BJ (cell line): ENCODE measurements at places on chromosomes 7 and 10.

DNA sequence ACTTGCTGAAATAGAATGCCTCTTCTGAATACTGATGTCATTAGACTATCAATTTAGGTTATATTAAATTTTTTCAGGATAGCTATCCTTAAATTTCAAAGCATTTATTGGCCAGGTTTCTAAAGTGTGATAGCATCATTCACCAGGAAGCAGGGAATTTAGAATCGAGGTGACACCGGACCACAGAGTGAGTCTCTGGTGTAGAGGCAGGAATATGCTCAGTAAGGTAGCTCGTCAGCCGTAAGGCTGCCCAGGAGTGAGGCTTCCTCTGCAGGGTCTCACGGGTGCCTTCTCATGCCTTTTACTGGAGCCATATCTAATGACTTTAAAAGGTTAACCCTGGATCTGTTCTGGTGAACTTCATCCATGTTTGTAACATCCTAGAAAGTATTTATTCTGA is 170.8 kb upstream of the KLF14 start:
- DNase-seq, result no peak

DNA sequence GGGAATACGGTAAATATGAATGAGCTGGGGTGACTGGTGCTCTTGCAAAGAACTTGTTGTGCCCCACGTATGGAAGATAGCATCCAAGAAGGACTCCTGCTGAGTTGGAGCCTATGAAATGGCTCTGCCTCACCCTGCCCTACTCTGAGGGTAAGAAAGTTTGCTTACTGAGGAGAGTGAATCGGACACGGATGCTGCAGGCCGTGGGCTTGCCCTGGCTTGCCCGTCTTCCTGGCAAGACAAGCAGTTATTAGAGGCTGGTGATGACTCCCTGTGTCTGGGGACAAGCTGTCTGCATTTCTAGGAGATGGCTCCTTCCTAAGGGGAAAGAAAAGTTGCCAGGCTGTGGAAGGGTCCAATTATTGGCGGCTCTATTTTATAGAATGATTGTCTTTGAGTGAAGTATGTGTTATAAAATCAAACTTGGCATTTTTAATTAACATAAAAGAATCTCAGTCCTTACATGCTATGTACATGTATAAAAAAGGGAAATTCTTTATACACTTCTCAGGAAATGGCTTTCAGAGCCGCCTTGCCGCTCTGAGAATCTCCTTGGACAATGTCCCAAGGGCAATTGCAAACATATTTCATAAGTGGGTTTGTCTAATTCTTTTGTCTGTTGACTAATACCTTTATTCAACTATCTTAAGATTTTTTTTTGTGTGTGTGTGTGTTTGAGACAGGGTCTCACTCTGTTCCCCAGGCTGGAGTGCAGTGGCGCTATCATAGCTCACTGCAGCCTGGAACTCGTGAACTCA is 64.6 kb downstream of the CYP26A1 start:
- DNase-seq, result peak; percentile 14

DNA sequence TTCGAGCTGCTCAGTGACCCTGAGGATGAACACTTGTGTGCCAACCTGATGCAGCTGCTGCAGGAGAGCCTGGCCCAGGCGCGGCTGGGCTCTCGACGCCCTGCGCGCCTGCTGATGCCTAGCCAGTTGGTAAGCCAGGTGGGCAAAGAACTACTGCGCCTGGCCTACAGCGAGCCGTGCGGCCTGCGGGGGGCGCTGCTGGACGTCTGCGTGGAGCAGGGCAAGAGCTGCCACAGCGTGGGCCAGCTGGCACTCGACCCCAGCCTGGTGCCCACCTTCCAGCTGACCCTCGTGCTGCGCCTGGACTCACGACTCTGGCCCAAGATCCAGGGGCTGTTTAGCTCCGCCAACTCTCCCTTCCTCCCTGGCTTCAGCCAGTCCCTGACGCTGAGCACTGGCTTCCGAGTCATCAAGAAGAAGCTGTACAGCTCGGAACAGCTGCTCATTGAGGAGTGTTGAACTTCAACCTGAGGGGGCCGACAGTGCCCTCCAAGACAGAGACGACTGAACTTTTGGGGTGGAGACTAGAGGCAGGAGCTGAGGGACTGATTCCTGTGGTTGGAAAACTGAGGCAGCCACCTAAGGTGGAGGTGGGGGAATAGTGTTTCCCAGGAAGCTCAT is 1.1 kb downstream of the DDIT4 start:
- no peak for DNase-seq

DNA sequence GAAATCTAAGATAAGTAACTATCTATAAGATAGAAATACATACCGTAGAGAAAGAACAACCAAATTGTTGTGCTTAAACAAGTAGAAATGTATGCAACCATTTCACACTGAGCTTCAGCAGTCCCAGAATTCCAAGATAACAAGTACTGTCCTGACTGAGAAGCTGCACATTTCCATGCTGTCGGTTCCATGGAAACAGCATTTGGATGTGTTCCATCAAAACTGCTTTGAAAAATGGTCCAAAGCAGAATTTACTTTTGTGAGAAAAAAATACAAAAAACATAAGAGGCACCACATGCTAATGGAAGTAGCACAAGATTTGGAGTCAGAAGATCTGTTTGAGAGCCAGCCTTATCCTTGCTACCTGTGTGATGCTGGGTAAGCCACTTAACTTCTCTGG is 92.6 kb downstream of the MTERF1 start:
- no peak for DNase-seq

GRCh38 chr7:25930492-25931048 is 221.4 kb upstream of the NFE2L3 start:
- no peak for DNase-seq

- no peak for DNase-seq
Measured at GRCh38 chr7:1516586-1517251, 12.5 kb upstream of the INTS1 start.

DNA sequence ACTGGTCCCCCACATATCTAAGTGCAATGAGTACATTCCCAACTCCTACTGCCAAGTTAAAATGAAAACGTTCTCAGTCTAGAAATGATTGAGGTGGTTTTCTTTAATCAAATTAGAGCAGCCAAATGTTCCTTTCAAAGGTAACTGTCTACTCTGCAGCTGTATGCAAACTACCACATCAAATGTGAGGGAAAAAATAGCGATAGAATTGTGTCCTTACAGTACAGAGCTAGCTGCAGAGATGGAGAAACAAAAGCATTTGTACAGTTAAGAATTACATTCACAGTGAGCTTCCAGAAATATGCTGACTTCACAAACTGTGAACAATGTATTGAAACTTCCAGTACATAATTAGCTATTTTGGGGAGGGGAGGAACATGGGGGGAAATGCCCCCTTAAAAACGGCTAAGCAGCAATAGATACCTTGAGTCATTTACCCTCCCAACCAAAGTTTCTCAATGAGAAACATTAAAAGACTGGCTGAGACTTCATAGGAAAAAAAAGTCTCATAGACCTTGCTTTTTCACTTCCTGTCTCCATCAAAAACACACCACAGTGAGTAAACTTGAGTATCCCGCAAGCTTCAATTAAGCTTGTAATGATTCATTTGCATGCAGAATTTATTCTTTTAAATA is 22.9 kb downstream of the CDK6 start:
- DNase-seq, result no peak

DNA sequence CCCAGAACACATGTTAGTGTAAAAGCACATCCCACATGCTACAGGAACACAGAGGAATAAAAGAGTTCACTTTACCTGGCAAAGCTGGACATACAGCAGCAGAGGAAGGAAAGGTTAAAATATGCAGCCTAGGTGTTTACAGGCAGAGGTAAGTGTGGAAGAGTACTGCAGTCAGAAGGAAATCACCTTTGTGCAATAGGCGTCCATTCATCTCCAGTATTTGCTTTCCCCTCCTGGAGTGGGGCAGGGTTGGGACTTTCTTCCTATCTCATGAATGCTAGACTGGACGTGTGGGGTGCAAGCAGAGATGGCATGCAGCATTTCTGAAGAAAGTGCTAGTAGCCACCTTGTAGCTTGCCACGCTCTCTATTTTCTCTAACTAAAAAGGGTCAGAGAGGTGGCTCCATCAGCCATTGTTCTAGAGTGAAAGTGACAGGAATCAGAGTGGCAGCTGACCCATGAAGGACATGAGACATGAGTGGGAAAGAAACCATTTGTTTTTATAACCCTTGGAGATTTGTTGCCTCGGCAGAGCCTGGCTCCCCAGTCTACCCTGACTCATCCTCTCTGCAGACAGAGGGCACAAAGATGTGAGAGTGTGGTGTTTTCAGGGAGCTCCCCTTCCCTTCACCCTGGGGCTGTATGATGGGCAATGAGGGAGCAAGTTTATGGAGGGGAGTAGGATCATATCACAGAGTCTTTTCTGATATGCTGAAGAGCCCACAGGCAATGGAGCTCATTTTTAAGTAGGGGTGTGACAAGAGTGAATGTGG is 101.2 kb upstream of the SEC61G start:
- DNase-seq, result no peak
